ENCODE measurements at places on chromosomes 5 and 9. TPM values are rescaled to one million over a fixed set of nuclear protein-coding genes. Genes with fewer than 3 reads are reported as not detected.

- no peak for DNase-seq
Observed at GRCh38 chr9:111599955-111600343, 502 bp upstream of the PTGR1 start.

GRCh38 chr5:170747851-170748250 lies 35.7 kb upstream of the GABRP start:
- peak; percentile 32 for DNase-seq

GRCh38 chr5:2039180-2039531 lies 156.4 kb upstream of the IRX4 start:
- no peak for DNase-seq

DNA sequence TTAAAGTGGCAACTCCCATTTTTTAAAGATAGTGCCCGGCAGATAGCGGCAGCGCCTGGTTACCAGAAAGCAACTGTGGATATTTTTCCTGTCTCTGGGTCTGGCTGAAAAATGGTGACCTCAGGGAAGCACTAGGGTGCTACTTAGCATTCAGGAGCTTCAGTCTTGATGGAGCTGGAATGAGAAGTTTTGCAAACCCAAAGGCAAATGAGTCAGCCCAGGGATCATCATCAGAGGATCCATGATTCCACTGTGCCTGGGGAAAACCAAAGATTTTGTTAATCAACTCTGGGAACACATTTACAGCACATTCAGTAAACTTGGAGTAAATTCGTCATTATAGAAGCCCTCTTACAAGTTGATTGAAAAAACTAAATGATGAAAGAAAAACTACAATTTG lies 26.7 kb downstream of the F2R start:
- DNase-seq, result no peak

DNA sequence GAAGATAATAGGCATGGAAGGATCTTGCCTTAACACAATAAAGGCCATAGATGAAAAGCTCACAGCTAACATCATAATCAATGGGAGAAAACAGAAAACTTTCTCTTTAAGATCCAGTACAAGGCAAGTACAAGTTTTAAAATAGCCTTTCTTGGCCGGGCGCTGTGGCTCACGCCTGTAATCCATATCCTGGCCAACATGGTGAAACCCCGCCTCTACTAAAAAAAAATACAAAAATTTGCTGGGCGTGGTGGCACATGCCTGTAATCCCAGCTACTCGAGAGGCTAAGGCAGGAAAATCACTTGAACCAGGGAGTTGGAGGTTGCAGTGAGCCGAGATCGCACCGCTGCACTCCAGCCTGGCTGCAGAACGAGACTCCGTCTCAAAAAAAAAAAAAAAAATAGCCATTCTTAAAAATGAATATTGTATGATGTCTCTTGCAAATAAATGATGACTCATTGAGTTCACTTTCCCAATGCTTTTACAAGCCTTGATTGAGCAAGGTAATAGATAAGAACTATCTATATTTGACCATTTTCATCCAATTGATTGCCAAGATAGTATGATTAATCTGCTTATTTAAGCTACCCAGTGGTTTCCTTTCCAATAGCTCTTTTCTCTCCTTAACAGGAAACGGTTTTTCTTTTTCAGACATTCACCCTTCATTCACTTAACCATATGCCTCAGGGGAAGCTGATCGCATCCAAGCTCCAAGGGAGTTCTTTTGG lies 15.8 kb downstream of the CCDC152 start:
- DNase-seq, result no peak

Gene ARHGEF39
- total RNA-seq, result 1.2 TPM

Gene SELENOP
- 119 TPM for total RNA-seq

Gene MSX2
- 0.32 TPM for total RNA-seq

Measured in pancreas (tissue), 10 donors.